ENCODE measurements at places on chromosomes 13 and 19. TPM values are rescaled to one million over a fixed set of nuclear protein-coding genes. Genes with fewer than 3 reads are reported as not detected.
A peak's percentile ranks its signal among the peaks of the same experiment; 100 is the strongest.

Gene FLT3
- not detected for total RNA-seq

Gene PRODH2
- not detected for total RNA-seq

- H3K4me1 ChIP-seq, result peaks cover 7% of the 10 kb centered on the region
- H3K27me3 ChIP-seq, result no peaks in the 10 kb centered on the region
- H3K4me3 ChIP-seq, result no peak overlapping the region
- DNase-seq, result peak; percentile 40
- H3K27ac ChIP-seq, result no peak overlapping the region
- H3K36me3 ChIP-seq, result no peaks in the 10 kb centered on the region
These were observed 598.7 kb upstream of the SPRY2 start for GRCh38 chr13:80939581-80939980.

DNA sequence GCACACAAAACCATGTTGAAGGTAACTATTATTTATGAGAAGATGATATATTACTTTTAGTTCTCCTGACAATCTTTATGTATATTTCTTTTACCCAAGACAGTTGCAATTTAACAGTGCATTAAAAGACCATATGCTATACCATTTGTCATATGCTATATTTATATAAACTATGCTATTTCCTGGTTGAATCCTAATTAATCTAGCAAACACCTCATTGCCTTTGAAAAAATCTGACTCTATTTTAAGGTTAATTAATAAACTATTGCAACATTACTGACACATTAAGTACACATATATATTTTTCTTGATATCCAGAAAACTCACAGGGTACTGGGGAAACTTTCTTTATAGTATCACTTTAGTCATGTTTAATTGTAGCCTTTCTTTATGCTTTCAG, 649.4 kb upstream of the PCDH20 start:
- peaks cover 1% of the 10 kb centered on the region for H3K36me3 ChIP-seq
- H3K27ac ChIP-seq, result no peak overlapping the region
- DNase-seq, result no peak
- H3K27me3 ChIP-seq, result no peaks in the 10 kb centered on the region

DNA sequence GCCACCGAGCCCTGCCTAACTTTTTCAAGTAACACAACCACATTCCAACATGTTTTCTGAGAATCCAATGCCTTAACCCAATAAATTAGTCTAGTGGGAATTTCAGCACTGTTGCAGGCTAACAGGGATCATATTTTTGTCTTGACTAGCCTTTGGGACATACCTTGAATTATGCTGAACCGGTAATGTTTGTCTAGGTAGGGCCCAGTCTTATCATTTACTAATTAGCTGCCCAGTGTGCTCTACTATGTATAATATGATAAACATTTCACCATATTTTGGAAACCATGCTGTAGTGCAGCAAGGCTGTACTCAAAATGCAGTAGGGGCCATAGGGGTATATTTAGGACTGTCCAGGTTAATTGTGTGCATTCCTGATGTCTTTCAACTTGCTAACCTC, 3.3 kb upstream of the PDS5B start:
- no peak overlapping the region for H3K4me3 ChIP-seq
- H3K27ac ChIP-seq, result no peak overlapping the region
- peaks cover 14% of the 10 kb centered on the region for H3K4me1 ChIP-seq
- H3K27me3 ChIP-seq, result no peaks in the 10 kb centered on the region
- no peaks in the 10 kb centered on the region for H3K36me3 ChIP-seq
- no peak for DNase-seq

- no peak overlapping the region for H3K27ac ChIP-seq
- H3K4me1 ChIP-seq, result no peaks in the 10 kb centered on the region
- no peak for DNase-seq
- H3K36me3 ChIP-seq, result peaks cover 39% of the 10 kb centered on the region
- no peaks in the 10 kb centered on the region for H3K27me3 ChIP-seq
These were observed 24.7 kb downstream of the SUCLA2 start for GRCh38 chr13:47976325-47976724.
